ENCODE measurements at places on chromosomes 5 and 9.

- DNase-seq, result no peak
Observed at GRCh38 chr5:3913279-3913678, 317.6 kb downstream of the IRX1 start.

GRCh38 chr5:37532976-37533740, 154.0 kb downstream of the WDR70 start:
- no peak for DNase-seq

DNA sequence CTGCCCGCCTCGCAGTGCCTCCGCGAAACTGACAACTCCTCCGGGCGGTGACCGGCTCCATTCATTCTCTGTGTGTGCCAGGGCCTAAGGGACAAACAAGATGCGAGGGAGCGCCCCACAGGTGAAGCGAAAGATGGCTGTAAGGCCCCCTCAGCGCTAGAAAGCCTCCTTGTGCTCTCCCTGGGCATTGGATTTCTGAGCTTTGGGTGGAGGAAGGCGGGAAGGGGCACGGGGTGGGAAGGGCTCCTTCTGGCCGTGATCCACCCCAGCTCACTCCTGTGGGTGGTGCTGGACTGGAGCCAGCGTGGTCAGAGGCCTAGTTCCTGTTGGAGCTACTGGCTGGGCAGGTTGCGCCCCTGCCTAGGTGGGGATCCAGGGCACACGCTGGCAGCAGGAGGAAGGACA, 943 bp downstream of the GALNT12 start:
- DNase-seq, result no peak

- no peak for DNase-seq
Observed at GRCh38 chr5:83688281-83688680, 32.4 kb downstream of the HAPLN1 start.

DNA sequence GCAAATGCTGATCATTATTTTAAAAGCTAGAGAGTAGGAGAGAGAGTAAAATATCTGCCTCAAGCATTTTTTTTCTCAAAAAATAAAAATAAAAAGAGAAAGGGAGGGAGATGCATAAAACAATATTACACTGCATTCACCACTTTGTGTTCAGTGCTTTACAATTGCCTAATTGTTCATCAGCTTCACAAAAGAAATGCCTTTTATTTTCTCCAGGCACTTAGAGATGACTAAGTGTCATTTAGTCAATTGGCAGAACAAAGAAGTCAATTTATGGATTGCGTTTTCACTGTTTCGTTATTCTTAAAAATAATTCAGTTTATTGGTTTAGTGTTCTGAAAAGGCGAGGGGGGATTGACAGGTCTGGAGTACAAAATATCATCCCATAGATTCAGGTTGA, 232.5 kb upstream of the CCNH start:
- DNase-seq, result no peak

- no peak for DNase-seq
Observed at GRCh38 chr5:101068298-101068697, 165.2 kb upstream of the ST8SIA4 start.

DNA sequence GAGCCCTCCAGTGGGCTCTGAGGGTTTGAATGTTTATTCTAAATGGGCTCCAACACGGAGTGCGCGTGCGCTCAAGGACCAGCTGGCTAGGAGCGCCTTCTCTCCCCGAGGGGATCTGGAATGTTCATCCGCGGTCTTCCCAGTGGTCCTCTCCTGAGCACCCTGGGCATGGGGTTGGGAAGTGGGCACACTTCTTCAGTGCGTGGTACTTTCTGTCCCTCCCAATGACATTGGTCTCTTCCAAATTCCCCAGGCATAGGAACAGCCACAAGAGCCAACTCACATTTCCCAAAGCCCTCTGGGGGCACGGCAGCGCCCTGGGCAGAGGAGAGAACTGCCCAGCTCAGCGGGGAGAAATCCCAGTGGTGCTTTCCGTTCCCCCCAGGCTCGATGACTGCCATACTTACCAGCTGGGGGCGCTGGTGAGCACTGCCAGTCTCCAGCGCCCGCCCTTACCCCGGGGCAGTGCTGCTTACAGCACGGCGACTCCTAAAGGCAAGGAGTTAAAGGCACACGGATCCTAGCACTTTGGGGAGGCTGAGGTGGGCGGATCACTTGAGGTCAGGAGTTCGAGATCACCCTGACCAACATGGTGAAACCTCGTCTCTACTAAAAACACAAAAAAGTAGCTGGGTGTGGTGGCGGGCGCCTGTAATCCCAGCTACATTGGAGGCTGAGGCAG, 29.9 kb upstream of the OBP2B start:
- DNase-seq, result peak; percentile 55

- no peak for DNase-seq
Observed at GRCh38 chr9:69332067-69332685, 7.2 kb downstream of the ENTREP1 start.

DNA sequence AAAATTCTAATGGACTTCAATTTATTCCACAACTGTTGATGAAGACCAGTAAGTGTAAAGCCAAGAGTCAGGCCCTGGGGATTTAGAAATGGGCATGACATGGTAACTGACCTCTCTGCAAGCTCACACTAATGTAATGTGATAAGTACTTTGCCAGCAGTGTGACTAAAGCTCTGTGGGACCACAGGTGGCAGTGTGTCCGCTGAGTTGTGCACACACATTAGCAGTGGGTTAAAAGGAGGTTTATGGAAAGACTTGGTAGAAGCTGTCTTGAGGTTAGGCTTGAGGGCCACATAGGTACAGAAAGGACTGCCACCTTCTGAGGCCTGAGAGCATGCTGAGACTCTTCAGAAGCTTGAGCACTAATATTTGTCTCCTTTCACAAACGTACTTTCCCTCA, 67.6 kb downstream of the UBAP1 start:
- no peak for DNase-seq

GRCh38 chr5:57598756-57599155, 116.1 kb upstream of the ACTBL2 start:
- DNase-seq, result no peak

DNA sequence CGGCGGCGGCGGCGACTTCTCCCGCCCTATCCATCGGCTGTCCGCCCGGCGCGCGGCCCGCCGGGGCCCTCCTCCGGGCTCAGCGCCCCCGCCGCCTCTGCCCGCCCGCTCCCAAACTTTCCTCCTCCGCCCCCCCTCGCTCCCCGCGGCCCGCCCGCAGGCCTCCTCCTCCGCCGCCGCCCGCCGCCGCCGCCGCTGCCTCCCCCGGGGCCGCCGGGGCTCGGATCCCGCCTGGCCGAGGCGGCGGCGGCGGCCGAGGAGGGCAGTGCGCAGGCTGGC, 460 bp upstream of the PBX3 start:
- no peak for DNase-seq
